ENCODE measurements at places on chromosomes 12 and 14.

DNA sequence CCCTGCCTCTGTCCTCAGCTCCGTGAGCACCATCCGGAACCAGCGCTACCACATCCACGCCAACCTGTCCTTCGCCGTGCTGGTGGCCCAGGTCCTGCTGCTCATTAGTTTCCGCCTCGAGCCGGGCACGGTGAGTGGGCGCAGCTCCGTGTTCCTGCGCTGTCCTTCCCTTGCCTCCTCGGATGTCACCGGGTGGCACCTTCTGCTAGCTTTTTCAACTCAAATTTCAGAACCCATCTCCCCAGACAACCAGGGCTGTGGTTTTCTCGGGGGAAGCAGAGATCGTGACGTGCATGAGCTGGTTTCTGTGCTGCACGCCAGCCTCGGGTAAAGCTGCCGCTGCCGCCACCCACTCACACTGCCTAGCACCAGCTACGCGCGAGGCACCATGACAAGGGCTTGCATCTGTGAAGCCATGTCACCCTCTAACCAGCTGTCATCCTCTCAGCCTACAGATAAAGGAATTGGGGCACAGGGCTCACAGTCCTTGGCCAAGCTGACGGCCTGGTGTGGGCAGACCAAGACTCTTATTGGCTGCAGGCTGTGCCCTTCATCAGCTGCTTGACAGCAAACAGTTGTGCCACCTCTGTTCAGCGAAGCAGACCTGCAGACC lies 152.1 kb downstream of the ADGRD1 start:
- DNase-seq = peak; percentile 65

DNA sequence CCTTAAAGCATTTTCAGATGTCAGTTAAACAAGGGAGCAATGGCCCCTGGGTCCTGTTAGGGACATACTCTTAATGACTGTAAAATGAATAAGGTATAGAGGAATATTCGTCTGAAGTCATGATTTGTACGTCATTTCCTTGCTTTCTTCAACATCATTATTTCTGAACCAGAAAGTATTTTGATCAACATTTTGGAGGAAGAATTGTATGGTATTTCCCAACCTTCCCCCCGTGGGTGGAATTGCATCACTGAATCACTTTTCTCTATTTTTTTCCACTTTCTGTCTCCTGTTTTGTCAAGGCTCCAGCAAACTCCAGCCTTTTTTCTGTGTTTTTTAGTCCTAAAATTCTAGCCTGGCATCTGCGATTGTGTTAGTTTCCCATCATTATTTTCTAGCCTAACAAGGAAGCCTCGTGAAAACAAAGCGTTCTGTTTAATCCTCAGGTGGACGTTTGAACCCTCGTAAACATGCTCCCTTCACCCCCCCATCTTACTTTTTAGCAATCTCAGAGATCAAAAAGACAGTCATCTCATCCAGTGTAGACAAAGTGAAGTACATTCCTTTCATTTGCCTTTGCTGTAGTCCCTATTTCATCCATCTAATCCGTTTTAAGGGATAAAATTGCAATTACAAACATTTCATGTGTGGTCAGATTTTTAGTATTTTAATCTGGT lies 62.3 kb downstream of the ETV6 start:
- no peak for DNase-seq

- peak; percentile 80 for DNase-seq
Measured at GRCh38 chr12:67268335-67268895, 743 bp upstream of the CAND1 start.

GRCh38 chr14:32345311-32345791 lies 16.3 kb downstream of the AKAP6 start:
- DNase-seq = no peak

DNA sequence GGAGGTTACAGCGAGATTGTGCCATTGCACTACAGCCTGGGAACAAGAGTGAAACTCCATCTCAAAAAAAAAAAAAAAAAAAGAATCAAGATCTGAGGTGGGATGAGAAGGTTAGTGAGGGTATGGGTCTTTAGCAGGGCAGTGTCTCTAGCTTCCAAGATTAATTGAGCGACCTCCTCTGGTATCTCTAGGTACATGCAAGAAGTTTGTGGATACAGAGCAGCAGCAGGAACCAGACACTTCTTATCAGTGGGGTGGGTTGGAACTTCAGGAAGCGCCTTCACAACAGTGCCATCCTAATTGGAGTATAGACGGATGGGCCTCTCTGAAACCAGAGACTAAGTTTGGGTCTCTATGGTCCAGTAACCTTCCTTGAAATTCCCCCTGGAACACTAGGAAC lies 51.9 kb upstream of the CISTR start:
- no peak for DNase-seq

DNA sequence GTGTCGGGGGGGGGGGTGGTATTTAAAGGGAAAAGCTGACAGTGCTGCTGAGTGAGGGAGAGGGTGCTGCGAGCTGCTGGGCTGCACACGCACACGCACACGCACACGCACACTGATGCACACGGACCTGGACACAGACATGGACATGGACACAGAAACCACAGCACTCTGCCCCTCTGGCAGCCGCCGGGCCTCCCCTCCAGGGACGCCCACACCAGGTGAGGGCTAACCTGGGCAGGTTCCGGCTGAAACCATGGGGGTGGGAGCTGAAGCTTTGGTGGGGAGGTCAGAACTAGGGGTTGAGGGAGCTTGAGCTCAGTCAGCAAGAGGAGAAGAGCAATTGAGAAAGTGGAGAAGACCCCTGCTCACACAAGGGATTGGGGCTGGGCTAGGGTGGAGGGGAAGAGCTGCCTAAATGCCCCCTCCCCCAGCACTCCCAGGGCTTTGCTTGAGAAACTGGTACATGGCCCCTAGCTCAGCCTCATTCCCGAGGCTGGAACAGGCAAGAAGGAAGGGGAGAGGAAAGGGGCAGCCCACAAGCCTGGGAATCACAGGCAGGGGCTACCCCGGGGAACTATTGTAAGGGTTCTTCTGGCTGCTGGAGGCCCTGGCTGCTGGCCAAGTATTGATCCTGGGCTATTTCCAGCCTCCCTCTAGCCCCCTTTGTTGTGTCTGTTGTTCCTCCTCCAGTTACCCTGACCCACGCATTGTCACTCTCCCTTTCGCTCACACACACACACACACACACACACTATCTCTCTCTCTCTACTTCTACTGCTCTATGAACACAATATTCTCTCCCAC lies at the start of gene REM2:
Gene REM2 (plus strand): TSS at position 50 of the 804 bp plus-strand sequence. CDS start 66 bp downstream, at position 116.
- DNase-seq = no peak

DNA sequence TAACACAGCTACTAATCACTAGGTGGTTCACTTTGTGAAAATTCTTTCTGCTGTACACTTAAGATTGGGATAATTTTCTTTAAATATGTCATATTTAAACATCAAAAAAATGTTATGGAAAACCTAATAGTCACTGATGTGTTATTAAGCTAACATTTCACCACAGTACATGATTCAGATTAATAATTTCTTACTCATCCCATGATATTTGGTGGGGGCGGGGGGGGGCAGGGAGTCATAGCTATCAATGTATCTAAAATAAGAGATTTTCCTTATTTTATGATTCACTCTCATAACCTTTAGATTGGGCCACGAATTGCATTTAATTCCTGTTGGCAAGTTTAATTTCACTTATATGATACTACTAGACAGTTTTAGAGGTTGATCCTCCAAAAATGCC lies 88.8 kb downstream of the KCNH5 start:
- DNase-seq = no peak

- no peak for DNase-seq
Measured at GRCh38 chr12:131074221-131075083, 120.7 kb downstream of the ADGRD1 start.

DNA sequence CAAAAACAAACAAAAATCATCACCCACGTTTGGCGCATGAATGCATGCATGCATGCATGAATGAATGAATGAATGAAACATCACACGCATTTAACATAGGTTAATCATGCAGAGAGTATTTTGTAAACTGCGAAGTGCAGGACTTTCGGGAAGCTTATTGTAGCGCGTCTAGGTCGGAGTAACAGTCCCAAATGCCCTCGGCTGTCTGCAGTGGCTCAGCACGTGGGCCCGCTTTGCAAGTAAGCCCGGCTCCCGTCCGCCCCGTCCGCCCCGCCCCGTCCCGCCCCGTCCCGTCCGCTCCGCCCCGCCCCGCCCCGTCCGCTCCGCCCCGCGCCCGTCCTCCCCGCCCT lies 263 bp upstream of the IFT81 start:
- DNase-seq = no peak

DNA sequence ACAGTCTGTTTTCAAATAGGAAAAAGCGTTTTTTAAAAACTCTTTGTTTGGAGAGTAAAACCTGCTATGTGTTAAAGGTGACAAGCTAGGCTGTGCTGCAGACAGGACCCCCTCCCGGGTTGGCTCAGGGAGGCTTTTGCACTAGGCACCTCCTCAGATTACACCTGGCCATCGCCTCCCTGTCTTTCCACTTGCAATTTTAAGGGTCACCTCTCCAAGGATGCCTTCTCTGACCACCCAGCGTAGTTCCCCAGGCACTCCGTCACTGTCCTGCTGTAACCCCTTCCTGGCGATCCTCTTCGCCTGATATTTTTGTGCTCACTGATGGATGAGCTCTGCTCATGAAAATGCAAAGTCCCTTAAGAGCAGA lies 80.7 kb downstream of the NTF3 start:
- no peak for DNase-seq

DNA sequence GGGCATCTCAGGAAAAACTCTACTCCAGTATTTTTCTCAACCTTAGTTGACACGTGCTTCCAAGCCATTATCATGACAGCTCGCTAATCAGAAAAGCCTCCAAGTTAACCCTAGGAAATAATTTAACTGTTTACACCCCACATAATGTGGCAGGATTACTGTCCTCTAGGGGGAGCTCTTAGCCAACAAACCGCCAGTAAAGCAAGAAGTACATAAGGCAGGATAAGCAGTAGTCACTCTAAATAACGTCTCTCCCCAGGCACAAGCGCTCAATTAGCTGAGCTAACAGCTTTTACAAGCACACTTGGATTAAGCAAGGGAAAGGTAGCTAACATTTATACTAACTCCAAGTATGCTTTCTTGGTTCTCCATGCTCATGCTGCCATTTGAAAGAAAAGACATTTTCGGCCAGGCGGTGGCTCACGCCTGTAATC lies 22.8 kb downstream of the APOBEC1 start:
- peak; percentile 13 for DNase-seq

DNA sequence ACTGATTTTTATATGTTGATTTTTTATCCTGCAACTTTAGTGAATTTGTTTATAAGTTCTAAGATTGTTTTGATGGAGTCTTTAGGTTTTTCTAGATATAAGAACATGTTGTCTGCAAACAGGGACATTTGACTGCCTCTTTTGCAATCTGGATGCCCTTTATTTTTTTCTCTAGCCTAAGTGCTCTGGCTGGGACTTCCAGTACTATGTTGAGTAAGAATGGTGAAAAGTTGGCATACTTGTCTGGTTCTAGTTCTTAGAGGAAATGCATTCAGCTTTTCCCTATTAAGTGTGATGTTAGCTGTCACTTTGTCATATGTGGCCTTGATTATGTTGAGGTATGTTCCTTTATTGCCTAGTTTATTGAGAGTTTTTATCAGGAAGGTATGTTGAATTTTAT lies 68.1 kb downstream of the ERC1 start:
- no peak for DNase-seq

DNA sequence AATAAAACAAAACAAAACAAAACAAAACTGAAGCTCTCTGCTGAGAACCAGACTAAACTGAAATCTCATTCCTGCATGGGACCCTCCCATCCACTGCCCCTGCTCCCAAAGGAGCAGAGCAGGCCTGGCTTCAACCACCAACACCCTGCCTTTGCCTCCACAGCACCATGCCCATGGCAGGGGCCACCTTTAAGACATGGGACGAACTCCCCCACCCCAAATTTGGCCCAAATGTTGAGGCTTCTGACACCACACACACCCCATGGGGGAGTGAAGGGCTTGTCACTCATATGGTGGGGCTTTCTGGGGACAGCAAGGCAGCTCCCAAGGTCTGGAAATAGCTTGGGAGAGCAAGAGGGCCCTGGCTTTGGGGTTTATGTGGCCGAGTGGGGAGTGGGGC lies 177.2 kb downstream of the KIF26A start:
- DNase-seq = no peak

DNA sequence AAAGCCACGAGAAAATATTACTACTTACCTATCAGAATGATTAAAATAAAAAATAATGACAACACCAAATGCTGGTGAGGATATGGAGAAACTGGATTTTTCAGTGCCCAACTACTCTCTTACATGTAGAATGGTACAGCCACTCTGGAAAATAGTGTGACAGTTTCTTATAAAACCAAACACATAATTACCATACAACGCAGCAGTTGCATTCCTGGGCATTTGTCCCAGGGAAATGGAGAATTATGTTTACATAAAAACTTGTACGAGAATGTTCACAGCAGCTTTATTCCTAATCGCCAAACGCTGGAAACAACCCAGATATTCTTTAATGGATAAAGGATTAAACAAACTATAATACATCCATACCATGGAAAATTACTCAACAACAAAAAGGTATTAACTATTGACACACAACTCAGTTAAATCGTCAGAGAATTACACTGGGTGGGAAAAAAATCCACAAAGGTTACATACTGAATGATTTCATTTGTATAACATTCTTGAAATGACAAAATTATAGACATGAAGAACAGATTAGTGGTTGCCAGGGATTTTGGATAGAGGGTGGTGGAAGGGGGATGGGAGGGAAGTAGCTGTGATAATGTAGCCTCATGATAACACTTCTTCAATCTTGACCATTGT lies 35.4 kb downstream of the TAOK3 start:
- DNase-seq = no peak

All from stimulated activated naive CD4-positive, alpha-beta T cell treated with Interleukin-2 at 50 U/mL for 16 hours (primary cell).